GM12878 (cell line): ENCODE measurements at places on chromosomes 16 and 17. TPM values are rescaled to one million over a fixed set of nuclear protein-coding genes. Genes with fewer than 3 reads are reported as not detected.
A peak's percentile ranks its signal among the peaks of the same experiment; 100 is the strongest.

DNA sequence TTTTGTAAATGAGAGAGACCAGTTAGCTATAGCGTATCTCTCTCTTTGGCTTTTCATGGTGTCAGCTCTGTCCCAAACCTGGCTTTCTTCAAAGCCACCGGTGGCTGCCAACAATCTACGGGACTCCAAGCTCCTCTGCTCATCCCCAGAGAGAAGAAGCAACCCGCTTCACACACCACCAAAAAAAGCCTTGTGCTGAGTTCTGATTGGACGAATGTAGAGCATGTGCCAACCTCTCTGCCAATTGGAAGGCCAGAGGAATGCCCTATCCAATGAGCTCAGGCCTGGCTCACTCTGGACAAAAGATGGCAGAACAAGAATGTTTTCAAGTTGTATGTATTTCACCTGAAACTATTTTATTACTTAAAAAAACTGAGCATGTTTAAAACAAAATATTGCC is 202.4 kb downstream of the C16orf95 start:
- H3K27me3 ChIP-seq, result no peaks in the 10 kb centered on the region
- no peaks in the 10 kb centered on the region for H3K36me3 ChIP-seq
- DNase-seq, result no peak
- H3K4me3 ChIP-seq, result no peak overlapping the region

GRCh38 chr16:88534638-88535190 is 35.5 kb upstream of the ZC3H18 start:
- no peaks in the 10 kb centered on the region for H3K36me3 ChIP-seq
- DNase-seq, result no peak
- no peaks in the 10 kb centered on the region for H3K27me3 ChIP-seq
- H3K27ac ChIP-seq, result peak overlapping the region; percentile 67; the same call in 1 of the 2 replicates

The METTL23 gene
- 58.1 and 61.5 TPM in 2 replicates for polyA plus RNA-seq

DNA sequence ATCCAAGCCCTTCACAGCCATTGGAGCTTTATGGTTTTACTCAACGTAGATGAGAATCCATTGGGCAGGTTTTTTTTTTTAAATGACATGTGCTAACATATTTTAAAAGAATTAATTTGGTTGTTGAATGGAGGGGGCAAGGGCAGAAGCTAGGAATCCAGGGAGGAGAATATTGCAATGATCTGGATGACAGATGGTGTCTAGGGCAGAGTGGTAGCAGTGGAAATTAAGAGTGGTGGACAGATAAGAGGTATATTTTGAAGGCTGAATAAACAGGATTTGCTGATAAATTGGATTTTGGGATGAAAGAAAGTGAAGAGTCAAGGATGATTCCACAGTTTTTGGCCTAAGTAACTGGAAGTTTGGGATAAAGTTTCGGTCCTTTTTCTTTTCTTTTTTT is 54.8 kb upstream of the DHX40 start:
- H3K4me1 ChIP-seq, result no peaks in the 10 kb centered on the region
- DNase-seq, result no peak
- no peaks in the 10 kb centered on the region for H3K27me3 ChIP-seq
- H3K4me3 ChIP-seq, result no peak overlapping the region
- no peak overlapping the region for H3K27ac ChIP-seq
- no peaks in the 10 kb centered on the region for H3K36me3 ChIP-seq

The MAPK8IP3 gene
- 6.6 and 9.3 TPM in 2 replicates for polyA plus RNA-seq

The ARL2BP gene
- 44.2 and 48.1 TPM in 2 replicates for polyA plus RNA-seq

The PRR35 gene
- not detected in 2 replicates for polyA plus RNA-seq

DNA sequence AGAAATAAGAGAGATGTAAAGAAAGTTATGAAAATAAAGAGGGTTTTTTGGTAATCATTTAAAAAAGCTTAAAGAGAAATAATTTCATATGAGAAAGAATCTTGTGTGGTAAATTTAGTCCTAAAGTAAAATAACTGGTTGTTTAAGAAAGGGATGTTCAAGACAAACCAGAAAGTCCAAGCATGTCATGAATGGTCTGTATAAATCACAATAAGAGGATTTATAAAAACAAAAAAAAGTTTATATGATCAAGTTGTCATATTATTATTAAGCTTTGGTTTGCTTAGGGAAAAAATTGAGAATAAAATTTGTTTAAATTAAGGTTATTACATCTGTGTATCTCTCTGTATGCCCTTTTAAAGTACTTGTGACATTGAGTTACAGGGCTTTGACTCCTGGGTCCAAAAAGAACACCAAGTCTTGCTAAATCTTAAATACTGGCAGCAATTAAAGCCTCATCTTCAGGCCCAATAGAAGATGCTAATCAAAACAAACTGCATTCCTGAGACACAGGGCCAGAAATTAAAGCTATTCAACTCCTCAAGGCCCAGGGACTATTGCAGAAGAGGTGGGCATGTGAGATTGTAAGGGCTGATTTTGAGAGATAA is 15.6 kb upstream of the TRIM25 start:
- no peaks in the 10 kb centered on the region for H3K4me1 ChIP-seq
- no peaks in the 10 kb centered on the region for H3K36me3 ChIP-seq
- H3K4me3 ChIP-seq, result no peak overlapping the region
- no peaks in the 10 kb centered on the region for H3K27me3 ChIP-seq
- H3K27ac ChIP-seq, result no peak overlapping the region

GRCh38 chr17:80682372-80682771 is 137.7 kb downstream of the RPTOR start:
- H3K36me3 ChIP-seq, result peaks cover 7% of the 10 kb centered on the region; the same call in 1 of the 2 replicates
- H3K27ac ChIP-seq, result no peak overlapping the region
- no peak for DNase-seq
- no peak overlapping the region for H3K4me3 ChIP-seq

The ADGRG3 gene
- polyA plus RNA-seq, result not detected in 2 replicates

The DNAI2 gene
- 0.13 and 0.27 TPM in 2 replicates for polyA plus RNA-seq

GRCh38 chr17:49842371-49842770 is 5.5 kb downstream of the TAC4 start:
- no peaks in the 10 kb centered on the region for H3K4me1 ChIP-seq
- H3K4me3 ChIP-seq, result no peak overlapping the region
- no peaks in the 10 kb centered on the region for H3K36me3 ChIP-seq
- no peak for DNase-seq
- no peaks in the 10 kb centered on the region for H3K27me3 ChIP-seq

GRCh38 chr17:6303664-6304063 is 131.3 kb downstream of the AIPL1 start:
- no peak overlapping the region for H3K4me3 ChIP-seq
- no peak for DNase-seq
- H3K36me3 ChIP-seq, result no peaks in the 10 kb centered on the region
- H3K4me1 ChIP-seq, result no peaks in the 10 kb centered on the region
- no peaks in the 10 kb centered on the region for H3K27me3 ChIP-seq
- no peak overlapping the region for H3K27ac ChIP-seq

GRCh38 chr16:5222761-5223160 is 125.2 kb upstream of the EEF2KMT start:
- no peaks in the 10 kb centered on the region for H3K36me3 ChIP-seq
- DNase-seq, result no peak
- no peaks in the 10 kb centered on the region for H3K27me3 ChIP-seq
- H3K27ac ChIP-seq, result no peak overlapping the region
- no peak overlapping the region for H3K4me3 ChIP-seq

The SLC47A1 gene
- polyA plus RNA-seq, result not detected in 2 replicates

GRCh38 chr17:79942591-79943346 is 92.9 kb downstream of the TBC1D16 start:
- H3K27me3 ChIP-seq, result no peaks in the 10 kb centered on the region
- no peaks in the 10 kb centered on the region for H3K4me1 ChIP-seq
- H3K36me3 ChIP-seq, result no peaks in the 10 kb centered on the region
- no peak overlapping the region for H3K4me3 ChIP-seq
- DNase-seq, result no peak

The SPIRE2 gene
- 0.05 TPM in 1 of 2 replicates, not detected in the other for polyA plus RNA-seq

The PRR29 gene
- 1.4 and 1.7 TPM in 2 replicates for polyA plus RNA-seq

DNA sequence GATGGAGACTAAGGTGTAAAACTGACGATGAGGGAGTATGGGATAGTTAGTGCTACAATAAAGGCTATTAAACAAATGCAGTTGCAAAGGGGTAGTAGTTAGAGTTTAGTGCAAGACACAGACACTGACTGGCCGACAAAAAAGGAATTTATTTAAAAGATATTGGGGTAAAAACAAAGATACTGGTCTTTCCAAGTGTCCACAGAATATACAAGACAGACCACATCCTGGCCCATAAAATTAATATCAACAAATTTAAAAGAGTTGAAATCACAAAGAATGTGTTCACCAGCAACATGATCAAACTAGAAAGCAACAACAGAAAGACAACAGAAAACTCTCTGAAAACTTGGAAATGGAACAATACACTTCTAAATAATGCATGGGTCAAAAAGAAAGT is 54.7 kb downstream of the CFDP1 start:
- H3K27ac ChIP-seq, result no peak overlapping the region
- peaks cover 38% of the 10 kb centered on the region for H3K4me1 ChIP-seq
- H3K4me3 ChIP-seq, result no peak overlapping the region
- H3K27me3 ChIP-seq, result no peaks in the 10 kb centered on the region

DNA sequence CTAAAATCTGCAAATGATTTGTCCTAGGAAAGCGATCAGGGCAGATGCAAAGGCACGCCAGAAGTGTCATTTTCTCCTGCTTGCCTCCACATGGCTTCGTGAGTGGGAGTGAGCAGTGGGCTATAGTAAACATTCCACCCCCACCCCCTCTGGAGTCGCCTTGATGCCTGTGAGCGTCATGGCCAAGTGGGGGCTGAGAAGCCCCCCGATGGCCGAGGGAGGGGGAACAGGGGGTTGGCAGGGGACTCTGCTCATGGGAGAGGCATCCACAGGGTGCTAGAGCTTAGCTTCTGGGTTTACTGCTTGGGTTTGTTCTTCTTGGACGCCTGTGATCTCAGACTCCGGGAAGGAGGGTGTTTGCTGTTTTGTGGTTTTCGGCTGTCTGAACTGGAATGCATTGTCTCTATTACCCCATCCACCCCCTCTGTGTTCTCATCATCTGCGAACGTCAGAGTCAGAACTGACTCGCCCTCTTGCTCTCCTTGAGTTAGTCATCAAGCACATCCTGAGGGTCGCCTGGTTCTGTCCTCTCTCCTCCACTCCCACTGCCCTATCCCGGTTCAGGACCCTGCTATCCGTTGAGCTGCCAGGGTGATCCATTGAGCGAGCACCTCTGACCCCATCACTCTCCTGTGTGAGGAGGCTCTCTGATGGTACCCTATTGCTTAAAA is 15.4 kb downstream of the TNS4 start:
- DNase-seq, result no peak
- H3K27ac ChIP-seq, result no peak overlapping the region
- peaks cover 8% of the 10 kb centered on the region for H3K4me1 ChIP-seq
- peaks cover 2% of the 10 kb centered on the region for H3K27me3 ChIP-seq
- no peaks in the 10 kb centered on the region for H3K36me3 ChIP-seq

DNA sequence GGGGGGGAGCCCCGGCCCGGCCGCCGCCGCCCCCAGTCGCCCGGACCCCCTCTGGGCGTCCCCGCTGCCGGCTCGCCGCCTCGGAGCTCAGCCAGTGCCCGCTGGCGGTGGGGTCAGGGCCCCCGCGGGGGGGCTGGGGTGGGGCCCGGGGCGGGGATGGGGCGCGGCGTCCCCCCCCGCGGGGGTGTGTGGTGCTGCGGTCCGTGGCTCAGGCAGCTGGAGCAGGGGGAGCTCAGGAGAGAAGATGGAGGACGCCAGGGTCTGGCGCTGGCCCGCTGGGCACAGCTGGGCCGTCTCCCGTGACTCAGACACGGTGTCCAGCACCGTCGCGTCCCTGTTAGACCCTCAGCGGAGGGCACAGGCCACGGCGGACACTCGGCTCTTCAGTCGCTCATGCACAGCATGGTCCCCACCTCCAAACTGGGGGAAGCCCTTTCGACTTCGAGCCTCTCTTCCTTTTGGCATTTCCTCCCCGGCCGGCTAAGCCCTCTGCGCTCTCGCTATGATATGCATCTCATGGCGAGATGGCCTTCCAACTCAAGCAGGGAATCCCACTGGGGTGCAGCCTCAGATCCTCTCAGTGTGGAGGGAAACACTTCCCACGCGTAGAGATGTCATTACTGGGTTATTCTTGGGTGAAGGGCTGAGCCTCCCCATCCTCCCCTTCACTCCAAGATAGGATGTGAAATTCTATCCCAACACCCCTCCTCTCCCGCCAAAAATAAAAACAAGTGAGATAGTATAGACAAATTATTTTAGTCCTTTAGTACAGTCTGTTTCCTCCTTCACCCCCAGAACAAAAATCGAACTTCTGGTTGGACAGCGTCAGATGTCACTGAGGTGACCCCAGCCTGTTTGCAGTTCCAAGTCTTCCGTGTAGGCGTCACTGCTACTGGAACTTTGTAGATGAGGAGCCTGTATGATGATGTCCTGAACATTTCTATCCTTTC is 522 bp upstream of the VEZF1 start:
- peak overlapping the region; percentile 66 for H3K4me3 ChIP-seq
- peaks cover 5% of the 10 kb centered on the region for H3K4me1 ChIP-seq
- peak overlapping the region; percentile 56 for H3K27ac ChIP-seq
- no peaks in the 10 kb centered on the region for H3K36me3 ChIP-seq
- DNase-seq, result no peak
- no peaks in the 10 kb centered on the region for H3K27me3 ChIP-seq

- no peaks in the 10 kb centered on the region for H3K27me3 ChIP-seq
- DNase-seq, result no peak
- H3K36me3 ChIP-seq, result no peaks in the 10 kb centered on the region
- no peaks in the 10 kb centered on the region for H3K4me1 ChIP-seq
- no peak overlapping the region for H3K27ac ChIP-seq
These were observed 56.6 kb downstream of the TMEM186 start for GRCh38 chr16:8740775-8741355.

GRCh38 chr16:5837007-5837670 is 739.5 kb upstream of the EEF2KMT start:
- H3K36me3 ChIP-seq, result no peaks in the 10 kb centered on the region
- H3K27me3 ChIP-seq, result no peaks in the 10 kb centered on the region
- no peak for DNase-seq

The MMP28 gene
- polyA plus RNA-seq, result not detected in 2 replicates

DNA sequence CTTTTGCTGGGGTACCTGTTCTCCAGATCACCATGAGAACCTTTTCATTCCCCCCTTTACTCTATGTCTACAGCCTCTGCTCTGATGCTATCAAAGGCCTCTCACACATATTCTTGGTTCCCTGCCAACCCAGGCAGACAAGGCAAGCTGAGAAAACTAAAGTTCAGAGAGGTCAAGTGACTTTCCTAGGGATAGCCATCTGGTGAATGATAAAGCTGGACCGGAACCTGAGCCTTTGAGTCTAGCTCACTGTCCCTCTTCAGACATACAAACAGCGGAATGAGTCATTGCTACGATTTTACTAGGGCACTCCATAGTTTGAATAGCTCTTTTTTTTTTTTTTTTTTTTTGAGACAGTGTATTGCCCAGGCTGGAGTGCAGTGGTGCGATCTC is 73.3 kb downstream of the XYLT1 start:
- H3K36me3 ChIP-seq, result no peaks in the 10 kb centered on the region
- H3K4me1 ChIP-seq, result no peaks in the 10 kb centered on the region
- no peak for DNase-seq
